Left renal cortex interstitium (tissue), 4 donors: ENCODE measurements at places on chromosomes 13 and 19. TPM values are rescaled to one million over a fixed set of nuclear protein-coding genes. Genes with fewer than 3 reads are reported as not detected.

CEACAM4 gene
- polyA plus RNA-seq, result 0.14 TPM

GRCh38 chr13:32976912-32977311, 39.3 kb upstream of the KL start:
- no peak for DNase-seq

DNA sequence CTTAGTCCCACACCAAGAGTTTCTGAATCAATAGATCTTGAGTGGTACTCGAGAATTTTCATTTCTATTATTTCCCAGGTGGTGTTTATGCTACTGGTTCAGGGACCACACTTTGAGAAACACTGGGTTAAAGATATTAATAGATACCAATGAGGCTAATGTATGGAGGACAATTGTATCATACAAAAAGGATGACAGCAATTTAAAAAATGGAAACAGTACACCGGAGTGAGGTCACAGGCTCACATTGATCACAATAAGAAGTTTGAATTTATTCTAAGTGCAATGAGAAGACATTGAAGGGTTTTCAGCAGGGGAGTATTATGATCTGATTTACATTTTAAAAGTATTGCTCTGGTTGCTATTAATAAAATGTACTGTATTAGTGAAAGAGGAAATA, 488.3 kb downstream of the PCDH17 start:
- no peak for DNase-seq

C5AR1 gene
- 7.6 TPM for polyA plus RNA-seq

CIC gene
- 77.9 TPM for polyA plus RNA-seq

CABP5 gene
- not detected for polyA plus RNA-seq

GNA15 gene
- 1.3 TPM for polyA plus RNA-seq

GRCh38 chr13:113526466-113527220, 36.1 kb upstream of the DCUN1D2 start:
- no peak for DNase-seq

DNA sequence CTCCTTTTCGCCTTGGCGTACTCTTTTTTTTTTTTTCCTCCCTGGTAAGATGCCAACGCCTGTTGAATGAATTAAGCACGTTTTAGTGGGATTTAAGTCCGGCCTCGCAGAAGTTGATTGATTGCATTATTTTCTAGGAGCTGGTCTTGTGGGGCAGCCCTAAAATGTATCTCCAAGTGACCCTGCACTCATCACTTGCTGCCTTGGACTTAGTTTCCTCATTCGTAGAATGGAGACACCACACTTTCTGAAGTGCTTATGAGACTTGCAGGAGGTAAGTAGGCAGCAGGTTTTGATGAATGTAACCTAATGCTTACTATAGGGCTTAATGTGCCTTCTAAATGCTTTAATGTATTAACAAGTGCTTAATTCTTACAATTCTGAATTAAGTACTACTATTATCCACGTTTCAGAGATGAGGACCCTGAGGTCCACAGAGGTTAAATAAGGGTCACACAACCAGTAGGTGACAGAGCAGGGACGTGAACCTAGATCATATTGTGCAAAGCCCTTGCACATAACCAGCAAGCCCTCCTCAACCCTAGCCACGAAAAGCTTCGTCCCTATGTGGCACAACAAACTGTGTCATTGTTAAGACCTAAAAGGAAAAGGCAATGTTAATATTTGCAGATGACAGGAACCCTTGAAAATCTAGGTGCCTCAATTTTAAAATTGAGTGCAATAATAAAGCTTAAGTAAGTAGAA, 514 bp upstream of the ARGLU1 start:
- no peak for DNase-seq

- DNase-seq, result no peak
Measured at GRCh38 chr19:10543059-10543419, 665 bp upstream of the ATG4D start.

ENOX1 gene
- polyA plus RNA-seq, result 12.0 TPM

GRCh38 chr13:47837104-47837880, 163.8 kb downstream of the SUCLA2 start:
- DNase-seq, result no peak

CYP4F12 gene
- 2.0 TPM for polyA plus RNA-seq

- no peak for DNase-seq
Measured at GRCh38 chr13:45416516-45417128, 1.6 kb downstream of the SLC25A30 start.

GRCh38 chr19:34306824-34307223, 52.5 kb downstream of the GARRE1 start:
- DNase-seq, result no peak

- DNase-seq, result no peak
Measured at GRCh38 chr13:111492341-111492950, 172.0 kb downstream of the TEX29 start.

ZSCAN4 gene
- polyA plus RNA-seq, result not detected

DNA sequence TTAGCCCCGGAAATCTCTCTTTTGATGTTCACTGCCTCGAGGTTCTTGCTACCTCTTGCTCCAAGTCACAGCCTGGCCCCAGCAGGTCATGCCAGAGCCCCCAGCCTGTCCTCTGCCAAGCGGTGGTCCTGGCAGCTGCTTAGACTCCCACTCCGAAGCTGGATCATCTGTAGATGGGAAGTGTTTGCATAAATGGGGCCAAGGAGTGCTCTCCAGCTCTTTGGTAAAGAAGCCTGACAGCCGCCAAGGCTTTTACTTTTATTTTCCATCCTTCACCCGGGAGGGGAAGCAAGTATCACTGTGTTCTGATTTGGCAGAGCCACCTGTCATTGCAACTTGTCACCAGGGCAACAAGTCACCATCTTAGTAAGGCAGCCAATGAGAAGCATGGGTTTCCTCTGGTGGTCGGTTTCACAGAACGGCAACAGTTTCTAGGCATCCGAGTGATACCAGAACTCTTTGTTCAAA, 10.6 kb upstream of the RETN start:
- no peak for DNase-seq

DNA sequence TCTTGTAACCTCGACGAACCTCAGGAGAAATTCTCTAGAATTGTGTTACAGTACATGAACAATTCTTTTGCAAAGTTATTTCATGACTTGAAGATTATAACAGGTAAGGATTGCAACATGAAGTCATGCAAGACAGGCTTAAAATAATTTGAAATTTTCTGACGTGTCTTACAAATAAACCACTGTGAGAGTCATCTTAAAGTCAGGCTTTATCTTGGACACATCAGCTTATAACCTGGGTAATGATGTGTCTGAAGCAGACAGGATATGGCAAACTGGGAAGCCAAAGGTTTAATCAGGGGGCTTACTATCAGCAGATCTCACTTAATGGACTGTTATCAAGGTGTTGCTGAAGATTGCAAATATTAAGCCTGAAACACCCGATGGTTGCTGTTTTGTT, 407.8 kb downstream of the KLF5 start:
- no peak for DNase-seq

S1PR5 gene
- 1.8 TPM for polyA plus RNA-seq

TTYH1 gene
- polyA plus RNA-seq, result 14.1 TPM

ELF1 gene
- 47.5 TPM for polyA plus RNA-seq

DNA sequence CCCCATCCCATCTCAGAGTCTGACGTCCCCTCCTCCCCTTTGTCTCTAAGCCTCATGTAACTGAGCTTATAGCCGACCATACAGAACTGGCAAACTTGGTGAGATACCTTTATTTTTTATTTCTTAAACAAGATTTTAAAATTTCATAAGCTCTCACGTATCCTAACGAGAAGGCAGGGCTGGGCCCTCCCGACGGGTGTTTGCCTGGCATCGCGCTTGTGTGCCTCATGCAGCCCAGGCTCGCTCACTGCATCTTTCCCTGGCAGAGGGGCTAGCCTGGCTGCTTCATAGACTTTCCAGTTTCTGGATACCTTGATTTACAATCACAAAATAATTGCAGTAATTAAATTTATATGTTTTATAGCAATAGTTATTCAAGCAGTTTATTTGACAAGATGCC, 69.0 kb downstream of the GGACT start:
- no peak for DNase-seq

GRCh38 chr13:24654741-24655140, 25.5 kb upstream of the ATP12A start:
- DNase-seq, result no peak

- DNase-seq, result no peak
Measured at GRCh38 chr19:11663181-11663591, 65.9 kb downstream of the ZNF627 start.

DNA sequence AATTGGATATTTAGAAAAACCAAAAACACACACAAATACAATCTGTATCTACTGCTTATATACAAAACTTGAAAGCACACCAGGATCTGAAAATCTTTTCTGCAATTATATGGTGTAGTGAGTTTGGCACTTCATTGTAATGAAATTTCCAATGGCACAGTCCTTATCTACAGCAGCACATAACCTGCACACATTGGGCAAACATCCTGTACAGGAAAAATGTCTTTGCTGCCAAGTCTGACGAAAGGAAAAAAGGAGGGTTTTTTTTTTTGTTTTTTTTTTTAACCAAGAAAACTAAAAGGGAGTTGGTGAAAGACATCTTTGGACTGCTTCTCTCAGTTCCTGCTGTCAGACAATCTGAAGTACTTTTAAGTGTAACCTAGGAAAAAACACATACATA, 107.8 kb downstream of the FOXO1 start:
- no peak for DNase-seq

DNA sequence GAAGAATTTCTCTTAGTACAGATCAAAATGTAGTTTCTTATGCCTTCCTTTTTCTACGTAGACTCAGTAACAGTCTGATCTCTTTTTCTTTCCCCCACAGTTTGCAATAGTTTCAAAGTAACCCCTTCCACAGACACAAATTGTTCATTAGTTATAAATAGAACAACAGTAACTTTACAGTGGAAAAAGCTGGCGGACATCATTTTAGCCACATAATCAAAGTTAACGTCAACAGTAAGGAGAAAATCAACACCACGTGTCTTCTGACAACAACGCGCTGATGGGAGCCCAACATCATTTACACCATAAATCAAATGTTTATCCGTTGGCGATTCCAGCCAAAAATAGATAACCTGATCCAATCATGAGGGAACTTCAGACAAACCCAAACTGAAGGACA, 76.8 kb downstream of the ANKRD10 start:
- no peak for DNase-seq

- DNase-seq, result no peak
Measured at GRCh38 chr19:13684021-13684420, 80.3 kb upstream of the MRI1 start.

SWSAP1 gene
- polyA plus RNA-seq, result 3.5 TPM

GPR12 gene
- polyA plus RNA-seq, result not detected

RDH8 gene
- not detected for polyA plus RNA-seq

DNA sequence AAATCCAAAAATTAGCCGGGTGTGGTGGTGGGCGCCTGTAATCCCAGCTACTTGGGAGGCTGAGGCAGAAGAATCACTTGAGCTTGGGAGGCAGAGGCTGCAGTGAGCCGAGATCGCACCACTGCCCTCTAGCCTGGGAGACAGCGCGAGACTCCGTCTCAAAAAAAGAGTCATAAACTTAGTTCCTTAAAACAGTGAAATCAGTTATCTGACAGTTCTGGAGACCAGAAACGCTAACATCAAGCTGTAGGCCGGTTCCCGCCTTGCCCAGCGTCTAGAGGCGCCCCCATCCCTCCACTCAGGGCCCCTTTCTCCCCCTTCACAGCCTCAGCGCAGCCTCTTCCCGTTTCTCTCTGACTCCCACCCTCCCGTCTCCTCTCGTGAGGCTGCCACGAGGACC, 11.9 kb downstream of the ADAT3 start:
- DNase-seq, result no peak

DNA sequence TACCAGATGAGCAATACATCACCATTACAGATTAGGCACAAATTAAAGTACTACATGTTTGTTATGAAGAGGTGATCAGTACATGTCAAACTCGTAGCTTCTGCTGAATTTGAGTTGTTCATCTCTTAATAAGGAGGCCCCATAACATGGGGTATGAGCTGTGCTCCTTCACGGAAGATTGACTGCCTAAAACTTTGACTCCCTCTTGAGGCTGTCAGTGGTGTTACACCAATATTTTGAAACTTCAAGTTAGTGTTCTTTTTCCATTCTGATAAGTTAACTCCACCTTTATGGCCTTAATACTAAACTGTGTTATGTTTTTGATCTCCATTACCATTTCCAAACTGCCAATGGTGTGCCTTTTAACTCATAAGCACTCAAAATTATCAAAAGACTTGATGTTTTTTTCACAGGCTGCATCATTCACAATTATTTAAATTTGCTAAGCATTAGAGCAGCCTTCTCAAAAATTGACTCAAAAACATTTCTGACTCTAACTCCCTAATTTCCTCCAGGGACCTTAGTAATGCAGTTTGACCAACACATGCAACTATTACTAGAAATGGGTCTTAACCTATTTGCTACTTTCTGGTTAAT, 1591.5 kb downstream of the PCDH9 start:
- DNase-seq, result no peak

DNA sequence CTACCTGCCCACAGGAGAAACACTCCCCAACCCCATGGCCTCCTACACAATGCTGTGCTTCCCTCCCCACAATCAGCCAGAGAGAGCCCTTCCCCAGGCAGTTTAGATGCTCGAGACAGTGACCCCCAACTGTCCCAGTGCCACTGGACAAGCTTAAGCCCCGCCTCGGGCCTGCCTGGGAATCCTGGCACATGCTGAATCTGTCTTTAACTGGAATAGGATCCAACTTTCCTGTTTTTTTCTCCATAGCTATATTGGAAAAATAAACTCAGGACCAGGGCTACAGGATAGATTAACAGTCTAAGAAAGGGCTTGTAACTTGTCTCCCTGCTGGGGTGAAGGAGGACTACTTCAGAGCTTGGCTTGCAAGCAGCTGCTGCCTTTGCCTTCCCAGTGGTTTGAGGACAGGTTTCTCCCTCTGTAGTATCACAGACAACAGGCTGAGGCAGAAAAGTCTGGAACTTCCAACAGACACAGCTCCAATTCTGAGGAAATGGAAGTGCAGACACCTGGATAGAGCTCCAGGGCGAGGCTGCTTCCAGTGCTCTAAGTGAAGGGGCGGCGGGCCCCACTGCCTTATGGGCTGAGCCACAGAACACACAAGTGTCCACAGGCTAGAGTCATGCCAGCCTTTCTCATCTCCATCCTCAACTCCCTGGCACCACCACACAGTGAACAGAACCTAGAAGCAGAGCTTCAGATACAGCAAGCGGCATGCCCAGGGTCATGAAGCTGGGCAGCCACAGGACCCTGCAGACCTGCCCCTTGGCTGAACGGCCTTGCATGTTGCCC, 228.3 kb downstream of the TUBA3C start:
- DNase-seq, result no peak

OLFM4 gene
- 0.52 TPM for polyA plus RNA-seq

DNA sequence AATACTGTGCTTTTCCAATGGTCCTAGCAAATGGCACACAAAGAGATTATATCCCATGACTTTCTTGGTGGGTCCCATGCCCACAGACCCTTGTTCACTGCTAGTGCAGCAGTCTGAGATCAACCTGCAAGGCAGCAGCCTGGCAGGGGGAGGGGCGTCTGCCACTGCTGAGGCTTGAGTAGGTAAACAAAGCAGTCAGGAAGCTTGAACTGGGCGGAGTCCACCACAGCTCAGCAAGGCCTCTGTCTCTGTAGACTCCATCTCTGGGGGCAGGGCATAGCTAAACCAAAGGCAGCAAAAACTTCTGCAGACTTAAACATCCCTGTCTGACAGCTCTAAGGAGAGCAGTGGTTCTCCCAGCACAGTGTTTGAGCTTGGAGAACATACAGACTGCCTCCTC, 82.9 kb downstream of the ZNF737 start:
- DNase-seq, result no peak

- no peak for DNase-seq
Measured at GRCh38 chr19:46824890-46825730, 25.5 kb downstream of the AP2S1 start.
